ENCODE measurements at places on chromosomes 6 and 20.

DNA sequence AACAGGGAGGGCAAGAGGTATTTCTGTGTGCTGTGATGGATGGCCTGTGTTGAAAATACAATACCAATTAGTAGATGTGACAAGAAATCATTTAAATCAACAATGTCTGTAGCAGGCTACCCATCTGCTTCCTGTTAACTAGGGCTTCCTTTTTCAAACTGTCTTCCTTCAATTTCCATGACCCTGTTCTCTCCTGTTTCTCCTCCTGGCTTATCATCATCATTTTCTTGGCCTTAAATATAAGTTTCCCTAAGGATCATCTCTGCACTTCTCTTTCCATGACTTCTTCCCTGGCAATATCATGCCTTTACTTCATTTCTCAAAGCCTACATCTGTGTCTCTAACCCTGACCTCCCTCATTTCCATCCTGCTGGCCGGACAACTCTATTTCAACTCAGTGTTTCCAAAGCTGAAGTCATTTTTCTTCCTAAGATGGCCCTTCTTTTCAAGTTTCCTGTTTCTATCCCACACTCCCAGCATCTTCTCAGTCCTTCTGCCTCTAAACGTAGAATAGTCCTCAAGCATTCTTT lies 18.2 kb downstream of the ZC2HC1B start:
- DNase-seq: no peak

DNA sequence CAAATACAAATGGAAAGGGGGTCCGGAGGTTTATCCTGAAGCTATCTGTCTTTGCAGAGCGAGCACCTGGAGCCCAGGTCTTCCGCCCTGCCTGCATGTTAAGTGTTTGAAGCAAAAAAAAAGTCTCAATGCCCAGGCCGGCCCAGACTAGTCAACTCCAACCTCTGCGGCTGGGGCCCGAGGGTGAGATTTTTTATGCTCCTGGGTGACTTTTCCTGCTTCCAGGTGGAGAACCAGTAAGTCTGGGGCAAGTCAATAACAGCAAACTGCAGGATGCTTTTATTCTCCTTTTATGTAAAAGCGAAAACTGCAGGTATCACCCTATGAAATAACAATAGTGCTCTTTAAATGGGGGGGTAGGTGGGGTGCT lies 2.0 kb upstream of the ZBP1 start:
- DNase-seq: no peak

DNA sequence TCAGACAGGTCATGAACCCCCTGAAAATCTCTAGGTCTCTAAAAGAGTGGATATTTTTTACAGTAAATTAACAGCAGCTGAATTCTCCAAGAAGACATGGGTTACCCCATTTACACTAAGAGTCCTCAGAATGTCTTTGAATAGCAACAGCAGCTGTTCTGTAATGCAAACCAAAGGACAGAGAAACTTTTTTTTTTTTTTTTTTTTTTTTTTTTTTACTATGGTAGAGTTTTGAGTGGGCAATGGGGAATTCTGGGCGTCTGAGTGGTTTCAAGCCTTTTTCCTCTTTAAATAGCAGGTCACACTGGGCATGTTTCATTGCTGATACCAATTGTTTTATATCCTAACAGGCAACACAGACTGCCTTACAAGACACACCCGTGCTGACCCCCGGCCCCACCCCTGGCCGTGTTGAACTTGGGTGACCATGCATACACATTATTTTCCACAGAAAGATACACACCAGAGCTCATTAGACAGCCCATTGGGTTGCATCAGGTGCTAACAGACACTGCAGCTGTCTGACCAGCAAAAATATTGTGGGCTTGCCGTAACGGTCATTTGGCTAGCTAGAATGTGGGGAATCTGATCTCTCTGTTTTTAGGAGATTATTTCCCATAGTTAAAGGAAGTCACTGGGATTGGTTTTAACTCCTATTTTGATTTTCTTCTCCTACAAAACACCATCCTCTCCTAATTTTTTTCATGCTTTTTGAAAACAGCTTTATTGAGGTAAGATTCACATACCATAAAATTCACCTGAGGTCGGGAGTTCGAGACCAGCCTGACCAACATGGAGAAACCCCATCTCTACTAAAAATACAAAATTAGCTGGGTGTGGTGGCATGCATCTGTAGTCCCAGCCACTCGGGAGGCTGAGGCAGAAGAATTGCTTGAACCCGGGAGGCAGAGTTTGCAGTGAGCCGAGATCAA lies 26.7 kb upstream of the IRF4 start:
- DNase-seq: no peak

DNA sequence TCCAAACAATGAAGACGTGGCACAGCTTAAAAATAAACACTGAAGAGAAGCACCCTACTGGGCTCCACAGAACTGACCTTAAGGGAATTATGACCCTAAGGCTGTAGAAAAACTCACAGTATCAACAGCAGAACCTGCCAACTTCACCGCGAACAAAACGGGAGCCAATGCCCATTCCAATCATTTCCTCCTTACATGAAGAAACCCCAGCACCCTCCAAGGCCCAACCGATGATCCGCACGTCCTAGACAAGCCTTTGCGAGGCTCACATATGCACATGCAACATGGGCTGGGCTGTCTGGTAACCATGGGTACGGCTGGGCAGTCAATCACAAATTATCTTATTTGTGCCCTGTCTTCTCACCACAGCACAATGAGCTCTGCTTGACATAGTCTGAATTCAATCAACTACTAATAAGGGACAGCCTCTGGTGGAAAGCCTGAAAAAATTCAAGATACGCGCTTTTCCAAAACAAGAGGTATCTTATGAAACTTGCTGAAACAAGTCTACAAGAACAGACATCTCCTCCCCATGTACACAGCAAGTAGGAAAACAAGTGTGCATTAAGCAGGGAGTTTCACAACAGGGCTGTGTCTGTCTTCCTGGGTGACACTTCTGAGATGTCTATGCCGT lies 1.7 kb downstream of the DIDO1 start:
- DNase-seq: no peak

DNA sequence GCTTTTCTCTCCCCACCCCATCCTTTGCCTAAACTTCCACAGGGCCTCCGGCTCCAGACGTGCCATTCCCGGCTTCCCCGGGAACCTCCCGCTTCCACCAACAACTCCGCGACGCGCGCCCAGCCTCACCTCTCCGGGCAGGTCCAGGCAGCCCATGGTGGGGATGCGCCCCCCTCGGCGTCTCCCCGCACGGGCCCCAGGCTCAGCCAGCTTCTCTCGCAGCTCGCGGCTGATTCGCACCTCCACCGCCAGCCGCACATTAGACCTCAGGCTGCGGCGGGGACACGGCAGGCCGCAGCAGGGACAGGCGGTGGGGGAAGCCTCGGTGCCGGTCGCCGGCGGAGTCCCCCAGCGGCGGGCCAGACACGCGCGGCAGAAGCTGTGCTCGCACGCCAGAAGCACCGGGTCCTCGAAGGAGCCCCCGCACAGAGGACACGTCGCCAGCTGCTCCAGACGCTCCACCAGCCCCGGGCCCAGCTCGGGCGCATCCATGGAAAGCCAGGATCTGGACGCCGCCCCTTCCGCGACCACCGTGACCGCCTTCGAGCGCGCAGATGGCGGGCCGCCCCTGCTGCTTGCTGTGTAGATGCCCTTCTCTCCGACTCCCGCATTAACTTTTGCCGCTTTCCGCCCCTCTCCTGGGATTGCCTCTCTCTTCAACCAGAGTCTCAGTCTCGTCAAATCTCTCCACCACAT lies at the start of gene RNF39:
RNF39 (minus strand) TSS at position 676 of the 696 bp plus-strand sequence; CDS start at position 492, 184 bp downstream.
- DNase-seq: no peak

DNA sequence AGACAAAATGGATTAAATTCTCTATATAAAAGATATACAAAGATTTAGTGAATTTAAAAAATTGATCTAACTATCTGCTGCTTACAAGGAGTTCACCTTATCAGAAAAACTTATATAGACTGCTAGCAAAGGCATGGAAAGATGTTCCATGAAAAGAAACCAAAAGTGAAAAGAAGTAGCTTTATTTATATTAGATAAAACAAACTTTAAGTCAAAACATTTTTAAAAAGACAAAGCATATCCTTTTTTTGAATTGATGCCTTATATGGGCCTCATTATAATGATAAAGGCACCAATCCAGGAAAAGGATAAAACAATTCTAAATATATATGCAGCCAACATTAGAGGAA lies 334.2 kb downstream of the MEI4 start:
- no peak for DNase-seq

DNA sequence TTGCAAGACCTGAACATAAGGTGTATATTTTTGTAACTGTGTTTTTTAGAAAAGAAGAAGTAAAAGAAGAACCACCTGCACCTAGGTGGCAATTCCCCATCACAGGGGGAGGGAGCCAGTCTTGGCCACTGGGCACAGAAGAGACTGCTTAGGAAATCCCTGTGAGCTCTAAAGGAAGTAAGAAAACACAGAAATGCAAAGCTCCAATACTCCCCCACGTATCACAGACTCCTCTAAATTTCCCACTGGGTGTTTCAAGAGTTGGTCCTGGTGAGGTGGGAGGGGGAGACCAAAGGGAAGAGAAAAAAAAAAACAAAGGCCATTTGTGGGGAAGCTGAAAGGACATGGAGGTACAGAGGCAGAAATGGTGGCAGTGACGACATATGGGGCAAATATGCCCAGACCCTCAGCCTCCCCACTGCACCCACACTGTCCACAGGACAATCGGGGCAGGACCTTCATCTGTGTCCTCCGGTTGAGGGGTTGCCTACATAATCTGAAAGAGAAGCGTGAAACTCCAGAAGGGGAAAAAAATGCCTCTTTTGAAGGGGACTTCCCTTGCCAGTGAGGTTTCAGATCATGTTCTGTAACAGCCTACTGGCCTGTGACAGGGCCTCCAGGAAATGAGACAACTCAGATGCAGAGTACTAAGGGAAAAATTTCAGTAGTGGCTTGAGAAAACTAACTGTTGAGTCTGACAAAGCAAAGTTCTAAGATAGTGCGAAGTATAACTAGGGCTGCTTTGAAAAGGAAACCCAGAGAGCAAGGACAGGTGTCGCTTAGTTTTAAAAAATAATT lies 226.2 kb upstream of the MARCKS start:
- peak; percentile 6 for DNase-seq

DNA sequence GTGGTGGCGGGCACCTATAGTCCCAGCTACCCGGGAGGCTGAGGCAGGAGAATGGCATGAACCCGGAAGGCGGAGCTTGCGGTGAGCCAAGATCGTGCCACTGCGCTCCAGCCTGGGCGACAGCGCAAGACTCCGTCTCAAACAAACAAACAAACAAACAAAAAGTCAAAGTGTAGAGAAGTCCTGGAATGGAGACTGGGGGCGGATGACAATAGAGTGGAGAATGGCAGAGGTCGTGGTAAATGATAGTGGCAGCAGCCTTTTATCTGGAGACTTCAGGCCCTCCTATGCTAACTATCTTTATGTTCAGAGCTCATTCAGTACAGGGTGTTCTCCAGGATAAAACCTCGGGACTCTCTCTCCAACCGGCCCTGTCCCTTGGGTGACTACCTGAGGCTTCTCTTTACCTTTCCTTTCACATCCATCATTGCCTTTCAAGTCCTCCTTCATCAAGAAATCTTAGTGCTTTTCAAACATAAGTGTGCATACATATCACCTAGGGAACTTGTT lies 1.4 kb upstream of the FKBPL start:
- no peak for DNase-seq
